ACHN (cell line): ENCODE measurements at places on chromosomes 12 and 14.

GRCh38 chr12:91432089-91432488, 249.5 kb upstream of the DCN start:
- no peak for DNase-seq

- DNase-seq: no peak
Observed at GRCh38 chr12:106704081-106704480, 70.4 kb upstream of the RIC8B start.

DNA sequence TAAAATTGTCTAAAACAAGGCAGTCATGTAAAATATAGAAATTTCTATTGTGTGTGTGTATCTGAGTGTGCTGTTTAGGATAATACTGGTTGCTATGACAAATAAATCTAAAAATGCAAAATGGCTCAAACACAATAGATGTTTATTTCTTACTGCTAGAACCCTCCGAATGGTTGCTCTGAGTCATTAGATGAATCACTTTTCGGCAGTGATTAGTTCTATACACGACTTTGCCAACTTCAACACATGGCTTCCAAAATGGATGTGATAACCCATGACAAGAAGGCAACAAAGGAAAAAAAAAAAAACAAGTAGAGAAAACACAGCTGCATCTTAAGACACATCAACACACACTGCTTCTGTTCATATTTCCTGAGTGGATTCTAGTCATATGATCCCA, 729.2 kb downstream of the AACS start:
- DNase-seq: no peak

DNA sequence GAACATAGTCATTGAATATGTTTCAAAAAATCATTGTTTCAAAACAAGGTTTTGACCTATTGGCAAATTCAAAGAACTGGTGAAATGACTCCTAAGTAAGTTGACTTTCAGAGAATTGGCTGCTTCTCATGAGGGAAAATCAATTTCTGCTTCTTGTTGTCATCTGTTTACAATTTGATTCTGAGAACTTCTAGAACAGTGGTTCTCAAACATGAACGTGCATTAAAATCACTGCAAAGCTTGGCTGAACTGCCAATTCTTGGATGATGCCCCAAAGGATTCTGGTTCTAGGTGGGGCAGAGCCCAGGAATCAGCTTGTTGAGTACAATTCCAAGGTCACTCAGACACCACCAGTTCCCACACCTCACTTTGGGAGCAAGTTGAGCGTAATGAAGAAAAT, 83.9 kb downstream of the ZFP36L1 start:
- no peak for DNase-seq

GRCh38 chr12:57657744-57658143, 24.7 kb upstream of the B4GALNT1 start:
- no peak for DNase-seq
